ENCODE measurements at places on chromosomes 16 and 17.

GRCh38 chr16:81469710-81470535 lies 25.3 kb downstream of the CMIP start:
- no peak overlapping the region for H3K4me3 ChIP-seq
- no peaks in the 10 kb centered on the region for H3K4me1 ChIP-seq
- DNase-seq = no peak
- no peaks in the 10 kb centered on the region for H3K27me3 ChIP-seq
- H3K36me3 ChIP-seq = 0 out of 2 replicates have a peak, but pooled peaks cover 6% of the 10 kb centered on the region
- 0 out of 2 replicates have a peak overlapping the region, but pooled peaks have one; percentile 29 for H3K27ac ChIP-seq

GRCh38 chr16:996681-997080 lies 15.1 kb downstream of the SOX8 start:
- no peak overlapping the region for H3K27ac ChIP-seq
- H3K36me3 ChIP-seq = no peaks in the 10 kb centered on the region
- no peak for DNase-seq
- H3K4me1 ChIP-seq = peaks cover 15% of the 10 kb centered on the region
- H3K27me3 ChIP-seq = peaks cover 66% of the 10 kb centered on the region

DNA sequence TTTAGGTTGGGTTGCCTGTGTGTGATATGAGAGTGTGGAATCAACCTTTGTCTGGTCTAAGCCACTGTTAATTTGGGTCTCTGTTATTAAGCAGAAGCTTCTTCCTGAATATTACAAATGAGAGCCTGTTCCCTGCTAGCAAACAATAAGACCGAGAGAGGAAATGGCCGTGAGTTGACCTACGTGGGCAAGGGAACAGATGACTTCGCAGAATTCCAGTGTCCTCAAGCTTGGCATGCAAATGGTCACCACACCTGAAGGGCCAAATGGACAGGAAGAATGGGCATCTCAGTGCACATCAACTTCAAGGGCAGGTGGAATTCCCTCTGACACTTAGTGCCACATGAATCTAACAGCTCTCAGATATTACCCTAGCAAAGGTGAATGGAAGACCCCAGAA lies 250.8 kb upstream of the FOXF1 start:
- DNase-seq = no peak
- H3K4me1 ChIP-seq = no peaks in the 10 kb centered on the region
- no peaks in the 10 kb centered on the region for H3K36me3 ChIP-seq

DNA sequence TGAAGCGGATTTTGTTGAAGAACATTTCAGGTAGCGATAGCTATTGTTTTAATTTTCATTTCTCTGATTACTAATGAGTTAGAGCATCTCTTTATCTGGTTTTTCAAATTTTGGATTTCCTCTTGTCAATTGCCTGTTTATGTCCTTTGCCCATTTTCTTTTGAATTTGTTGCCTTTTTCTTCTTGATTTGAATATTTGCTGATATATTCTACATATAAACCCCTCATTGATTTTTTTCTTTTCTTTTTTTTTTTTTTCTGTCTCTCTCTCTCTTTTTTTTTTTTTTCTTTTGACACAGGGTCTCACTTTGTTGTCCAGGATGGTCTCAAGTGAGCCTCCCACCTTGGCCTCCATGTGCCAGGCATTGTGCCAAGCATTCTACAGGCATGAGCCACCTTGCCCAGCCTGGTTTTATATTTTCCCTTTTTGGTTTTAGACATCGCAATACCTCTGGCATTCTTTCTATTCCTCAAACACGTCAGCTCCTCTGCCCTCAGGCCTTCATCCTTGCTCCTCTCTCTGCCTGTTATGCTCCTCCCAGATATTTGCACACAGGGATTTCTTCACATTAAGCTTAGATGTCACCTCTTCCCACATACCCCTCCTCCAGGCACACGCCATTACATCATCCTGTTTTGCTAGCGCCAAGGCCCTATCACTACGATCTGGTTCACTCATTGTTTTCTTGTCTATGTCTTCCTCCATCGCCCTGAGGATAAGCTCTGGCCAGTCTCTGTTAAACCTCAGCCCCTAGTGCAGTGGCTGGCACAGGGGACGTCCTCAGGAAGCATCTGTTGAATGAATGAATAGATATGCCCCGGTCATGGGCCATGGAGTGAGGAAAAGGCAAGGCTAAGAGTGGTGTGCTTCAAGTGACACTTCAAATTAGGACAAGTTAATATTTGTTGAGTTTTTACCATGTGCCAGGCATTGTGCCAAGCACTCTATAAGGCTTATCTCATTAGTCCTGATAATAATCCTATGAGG lies 8.6 kb downstream of the SARM1 start:
- peak overlapping the region; percentile 86 for H3K27ac ChIP-seq
- H3K4me3 ChIP-seq = no peak overlapping the region

DNA sequence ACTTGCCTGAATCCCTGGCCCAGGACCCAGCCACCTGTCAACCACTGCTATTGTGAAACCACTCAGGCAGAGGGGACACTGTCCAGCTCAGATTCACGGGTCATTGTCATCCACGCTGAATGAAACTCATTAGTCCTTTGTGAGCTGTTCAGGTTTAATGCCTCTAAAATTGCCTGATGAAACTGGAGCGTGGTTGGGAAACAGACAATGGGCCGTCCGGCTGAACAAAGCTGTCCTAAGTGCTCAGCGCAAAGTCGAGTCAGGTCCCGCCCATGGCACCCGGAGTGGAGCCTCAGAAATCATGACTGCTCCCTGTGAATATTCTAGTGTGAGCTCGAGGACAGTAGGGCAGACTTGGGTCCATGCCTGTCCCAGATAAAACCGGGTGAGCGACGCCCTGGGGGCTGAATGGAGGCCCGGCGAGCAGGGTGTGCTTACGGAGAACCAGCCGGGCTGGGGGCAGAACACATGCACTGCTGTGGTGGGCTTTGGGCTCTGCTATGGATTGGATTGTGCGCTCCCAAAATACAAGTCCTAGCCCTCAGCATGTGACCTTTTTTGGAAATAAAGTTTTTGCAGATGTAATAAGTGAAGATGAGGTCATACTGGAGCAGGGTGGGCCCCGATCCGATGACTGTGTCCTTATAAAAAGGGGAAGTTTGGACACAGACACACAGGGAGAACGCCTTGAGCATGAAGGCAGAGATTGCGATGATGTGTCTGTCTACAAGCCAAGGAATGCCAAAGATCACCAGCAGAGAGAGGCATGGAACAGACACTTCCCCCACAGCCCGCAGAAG lies 12.9 kb upstream of the CMIP start:
- DNase-seq = no peak
- H3K36me3 ChIP-seq = no peaks in the 10 kb centered on the region
- H3K27ac ChIP-seq = no peak overlapping the region
- no peaks in the 10 kb centered on the region for H3K27me3 ChIP-seq
- no peaks in the 10 kb centered on the region for H3K4me1 ChIP-seq

GRCh38 chr17:3665834-3666233 lies 2.5 kb downstream of the TAX1BP3 start:
- no peak for DNase-seq
- no peaks in the 10 kb centered on the region for H3K27me3 ChIP-seq
- no peak overlapping the region for H3K4me3 ChIP-seq
- H3K4me1 ChIP-seq = peaks cover 25% of the 10 kb centered on the region
- no peaks in the 10 kb centered on the region for H3K36me3 ChIP-seq

DNA sequence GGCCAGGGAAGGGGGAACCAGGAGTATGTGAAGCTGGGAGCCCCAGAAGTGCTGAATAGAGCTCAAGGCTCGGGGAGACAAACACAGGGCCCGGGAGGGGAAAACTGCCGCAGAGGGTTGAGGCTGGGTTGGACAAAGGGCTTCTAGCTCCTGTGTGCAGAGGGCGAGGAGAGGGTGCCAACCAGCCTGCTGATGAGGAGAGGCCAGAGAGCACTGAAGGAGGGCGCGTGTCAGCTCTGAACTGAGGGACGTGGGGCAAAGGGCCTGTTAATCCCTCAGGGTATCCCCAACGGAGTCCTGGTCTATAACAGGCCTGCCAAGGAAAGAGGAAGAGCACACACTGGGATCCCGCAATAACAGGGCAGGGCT lies 151.3 kb downstream of the C16orf78 start:
- no peak overlapping the region for H3K27ac ChIP-seq
- DNase-seq = no peak
- H3K4me3 ChIP-seq = no peak overlapping the region
- peaks cover 99% of the 10 kb centered on the region for H3K27me3 ChIP-seq
- no peaks in the 10 kb centered on the region for H3K36me3 ChIP-seq

DNA sequence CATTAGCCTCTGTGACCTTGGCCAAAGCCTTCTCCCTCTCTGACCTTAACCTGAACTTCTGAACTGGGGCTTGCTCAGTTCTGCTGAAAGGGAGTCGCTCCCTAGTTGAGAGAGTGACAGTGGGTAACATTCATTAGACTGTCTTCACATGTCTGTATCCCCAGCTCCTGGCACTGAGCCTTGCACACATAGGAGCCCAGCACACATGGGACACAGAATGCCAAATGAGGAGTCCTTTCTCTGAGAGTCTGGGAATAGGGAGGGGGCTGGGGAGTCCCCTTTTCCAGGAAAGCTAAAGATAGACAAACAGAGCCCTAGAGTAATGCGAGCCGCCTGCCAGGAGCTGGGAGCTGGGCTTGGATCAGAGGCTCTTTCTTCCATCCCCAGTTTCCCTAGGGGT lies 2.5 kb downstream of the TAC4 start:
- H3K36me3 ChIP-seq = 0 out of 2 replicates have a peak, but pooled peaks cover 4% of the 10 kb centered on the region
- H3K27me3 ChIP-seq = peaks cover 4% of the 10 kb centered on the region
- DNase-seq = no peak
- H3K4me1 ChIP-seq = no peaks in the 10 kb centered on the region
- no peak overlapping the region for H3K27ac ChIP-seq
- H3K4me3 ChIP-seq = no peak overlapping the region

DNA sequence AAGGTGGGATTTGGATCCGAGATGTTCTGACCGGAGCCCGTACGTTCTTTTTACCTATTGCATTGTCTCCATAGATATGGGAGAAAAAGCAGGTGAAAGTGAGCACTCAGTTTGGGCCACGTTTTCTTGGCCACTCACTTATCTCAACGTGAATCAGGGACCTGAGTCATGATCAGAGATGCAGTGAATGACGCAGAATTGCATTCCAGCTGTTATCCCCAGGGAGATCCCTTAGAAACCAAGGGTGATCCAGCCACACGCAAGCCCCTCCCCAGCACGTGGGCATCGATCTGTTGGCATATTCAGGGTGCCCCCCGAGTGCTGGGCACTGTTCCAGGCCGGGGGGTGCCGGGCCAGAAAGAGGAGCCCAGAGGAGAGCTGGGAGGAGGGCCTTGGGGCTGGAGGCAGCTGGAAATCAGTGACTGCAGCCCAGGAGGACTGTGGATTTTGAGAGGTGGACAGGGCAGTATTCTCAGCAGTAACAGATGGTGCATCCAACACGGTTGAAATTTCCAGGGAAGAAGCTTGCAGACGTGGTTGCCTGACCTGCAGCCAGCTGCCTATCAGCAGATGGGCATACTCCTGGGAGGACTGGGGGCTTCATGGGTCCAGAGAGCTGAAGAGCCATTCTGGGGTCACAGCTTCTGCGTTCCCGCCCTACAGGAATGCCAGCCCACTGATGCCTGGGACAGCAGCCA lies 87.2 kb upstream of the CACNG5 start:
- no peaks in the 10 kb centered on the region for H3K4me1 ChIP-seq
- no peaks in the 10 kb centered on the region for H3K36me3 ChIP-seq
- H3K27ac ChIP-seq = no peak overlapping the region
- no peak for DNase-seq
- H3K4me3 ChIP-seq = no peak overlapping the region

- peaks cover 20% of the 10 kb centered on the region for H3K36me3 ChIP-seq
- no peak overlapping the region for H3K27ac ChIP-seq
- DNase-seq = no peak
- H3K27me3 ChIP-seq = no peaks in the 10 kb centered on the region
- H3K4me3 ChIP-seq = no peak overlapping the region
Observed at GRCh38 chr16:48250520-48251278, 3.4 kb upstream of the ABCC11 start.
